Stimulated activated CD8-positive, alpha-beta memory T cell treated with anti-CD3 and anti-CD28 coated beads, Interleukin-7, amount 100 ng/mL, for 4 hours (primary cell): ENCODE measurements at places on chromosomes 11 and 22.

DNA sequence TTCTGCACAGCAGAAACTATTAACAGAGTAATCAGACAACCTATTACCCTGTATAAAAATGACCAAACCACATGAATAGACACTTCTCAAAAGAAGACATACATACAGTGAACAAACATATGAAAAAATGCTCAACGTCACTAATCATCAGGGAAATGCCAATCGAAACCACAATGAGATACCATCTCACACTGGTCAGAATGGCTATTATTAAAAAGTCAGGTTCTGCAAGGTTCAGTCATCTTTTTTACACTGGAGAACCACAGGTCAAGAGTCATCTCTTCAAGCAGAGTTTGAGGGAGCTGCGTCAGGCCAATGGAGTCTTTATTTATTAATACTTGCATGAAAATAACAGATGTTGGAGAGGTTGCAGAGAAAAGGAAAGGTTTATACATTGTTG, 40.4 kb downstream of the RCN1 start:
- DNase-seq = no peak

DNA sequence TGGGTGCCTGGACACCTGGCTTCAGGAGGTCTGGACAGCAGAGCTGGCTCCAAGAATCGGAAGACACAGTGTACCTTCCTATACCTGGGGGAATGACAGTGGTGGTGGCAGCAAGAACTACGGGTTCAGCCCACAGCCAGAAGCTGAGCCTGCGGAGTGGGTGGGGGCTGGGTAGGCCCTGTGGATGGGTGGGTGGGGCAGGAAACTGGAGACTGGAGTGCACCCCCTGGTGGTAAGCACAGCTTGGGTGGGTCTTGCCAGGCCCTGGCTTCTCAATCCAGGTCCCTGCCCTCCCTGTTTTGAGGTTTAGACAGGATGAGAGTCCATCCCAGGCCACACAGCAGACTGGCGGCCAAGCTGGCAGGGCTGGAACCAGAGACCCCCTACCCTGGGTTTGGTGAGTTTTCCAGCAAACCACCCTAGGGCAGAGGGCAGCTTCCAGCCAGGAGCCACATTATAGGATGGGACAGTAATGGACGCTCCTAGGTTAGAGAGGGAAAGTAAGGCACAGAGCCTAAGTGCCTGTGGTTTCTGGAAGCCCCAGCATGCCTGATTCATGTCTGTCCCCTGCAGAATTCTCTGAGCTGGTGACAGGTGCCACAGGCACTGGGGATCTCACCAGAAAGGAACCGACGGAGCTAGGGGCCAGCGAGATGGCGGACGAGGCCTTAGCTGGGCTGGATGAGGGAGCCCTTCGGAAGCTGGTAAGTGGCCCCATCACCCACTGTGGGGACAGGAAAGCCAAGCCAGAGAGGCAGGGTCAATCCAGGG, 1.7 kb downstream of the SMTN start:
- DNase-seq = peak; percentile 33

DNA sequence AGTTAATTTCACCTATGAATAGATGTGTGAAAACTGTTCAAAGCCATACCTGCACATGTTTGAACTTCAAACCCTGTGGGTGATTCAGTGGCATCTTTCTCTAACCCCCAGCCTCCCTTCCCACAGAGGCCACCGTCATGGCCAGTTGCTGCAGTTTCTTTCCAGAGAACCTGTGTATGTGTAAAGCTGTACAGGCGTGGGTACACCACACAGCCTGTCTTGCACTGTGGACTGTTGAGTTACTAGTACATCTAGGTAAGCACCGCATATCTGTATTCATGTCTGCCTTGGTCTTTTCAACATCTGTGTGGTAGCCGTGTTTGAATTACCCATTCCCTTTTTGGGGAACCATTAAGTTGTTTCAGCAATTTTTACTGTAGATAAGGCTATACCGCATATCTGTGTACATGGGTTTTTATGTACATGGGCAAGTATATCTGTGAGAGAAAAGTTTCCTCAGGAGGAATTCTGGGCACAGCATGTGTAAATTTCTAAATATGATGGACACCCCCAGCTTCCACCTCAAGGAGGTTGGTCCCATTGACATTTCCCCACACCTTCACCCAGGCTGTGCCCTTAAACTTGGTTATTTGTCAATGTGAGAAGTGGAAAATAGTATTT, 13.9 kb downstream of the NEAT1 start:
- no peak for DNase-seq

DNA sequence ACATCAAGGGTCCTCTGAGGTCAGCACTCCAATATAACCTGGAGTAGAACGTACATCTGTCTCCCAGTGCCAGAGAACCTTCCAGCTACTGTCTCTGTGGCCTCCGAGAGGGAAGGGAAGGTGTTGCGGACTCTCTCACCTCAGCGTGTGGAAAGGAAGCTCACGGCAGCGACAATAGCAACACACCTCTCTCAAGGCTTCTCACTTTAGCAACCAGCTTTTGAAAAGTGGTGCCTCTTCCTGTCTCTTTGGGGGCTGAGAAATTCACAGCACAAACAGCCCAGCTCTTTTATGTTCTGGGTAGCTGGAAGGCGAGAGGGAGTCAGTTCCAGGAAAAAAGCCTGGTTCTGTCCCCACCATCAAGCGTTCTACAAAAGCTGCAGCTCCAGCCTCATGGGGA, 156.9 kb upstream of the TBCEL start:
- no peak for DNase-seq

- no peak for DNase-seq
These were observed 12.5 kb downstream of the MPZL3 start for GRCh38 chr11:118239509-118240205.

DNA sequence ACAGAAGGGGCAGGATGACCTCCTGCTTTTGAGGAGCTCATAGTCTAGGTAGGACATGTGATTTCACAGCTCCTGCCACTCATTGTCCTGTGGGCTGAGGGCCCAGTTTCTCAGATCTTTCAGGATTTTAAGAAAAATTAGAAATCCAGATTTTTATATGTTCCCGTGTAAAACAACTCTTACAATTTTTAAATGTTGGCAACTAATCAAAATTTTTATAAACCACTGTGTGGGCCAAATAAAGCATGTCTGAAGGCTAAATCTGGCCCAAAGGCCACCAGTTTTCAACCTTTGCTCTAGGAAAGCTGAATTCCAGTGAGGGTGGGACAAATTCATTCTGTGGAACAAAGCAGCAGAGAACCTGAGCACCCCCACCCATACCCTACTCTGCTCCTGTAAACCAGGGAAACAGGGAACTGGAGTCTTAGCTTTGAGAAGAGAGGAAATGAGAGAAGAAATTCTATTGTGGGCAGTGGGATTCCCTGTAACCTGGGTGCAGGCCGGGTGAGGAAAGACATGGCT, 20.6 kb downstream of the LRRC32 start:
- DNase-seq = no peak

DNA sequence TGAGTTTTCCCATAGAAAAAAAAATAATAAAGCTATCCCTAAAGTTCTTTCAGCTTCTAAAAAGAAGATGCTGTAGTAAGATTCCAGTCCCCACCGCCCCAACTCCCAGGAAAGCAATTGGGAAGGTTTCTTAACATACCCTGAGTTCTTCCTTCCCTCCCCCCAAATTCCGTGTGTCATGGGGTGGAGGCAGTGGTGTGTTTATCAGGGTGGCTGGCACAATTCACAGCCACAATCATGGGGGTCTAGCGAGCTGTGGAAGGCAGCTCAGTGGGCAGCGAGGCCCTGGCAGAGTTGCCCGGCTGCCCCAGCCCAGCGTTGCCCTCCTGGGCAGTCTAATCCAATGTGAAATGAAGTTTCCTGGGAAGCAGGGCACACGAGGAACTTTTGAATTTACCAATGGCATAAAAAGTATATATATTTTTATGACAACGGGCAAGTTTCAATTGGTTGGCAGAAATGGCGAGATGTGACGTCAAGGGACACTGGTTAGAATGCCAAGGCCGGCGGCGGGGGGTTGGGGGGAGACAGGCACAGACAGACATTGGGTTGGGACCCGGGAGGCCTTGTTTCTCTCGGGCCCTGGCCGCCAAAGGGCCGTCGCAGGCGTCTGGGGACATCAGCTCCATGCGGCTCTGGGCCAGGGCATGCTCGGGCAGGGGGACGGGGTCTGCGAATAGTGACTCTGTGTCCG, 80.7 kb upstream of the PPARA start:
- no peak for DNase-seq

DNA sequence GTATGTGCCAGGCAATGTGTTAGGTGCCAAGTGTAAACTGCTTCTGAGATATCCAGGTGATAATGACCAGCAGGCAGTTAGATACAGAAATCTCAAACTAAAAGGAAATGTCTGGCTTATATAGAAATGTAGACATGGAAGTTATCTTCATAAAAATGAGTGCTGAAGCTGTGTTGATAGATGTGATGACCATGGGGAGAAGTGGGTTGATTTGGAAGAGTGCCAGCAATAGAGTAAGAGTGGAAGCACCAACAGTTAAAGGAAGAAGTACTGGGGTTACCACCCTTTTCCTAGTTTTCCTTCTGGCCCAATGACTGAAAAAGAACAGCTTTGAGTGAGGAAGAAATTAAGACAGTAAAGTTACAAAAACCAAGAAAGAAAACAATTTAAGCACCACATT, 68.5 kb downstream of the C2CD3 start:
- DNase-seq = no peak

DNA sequence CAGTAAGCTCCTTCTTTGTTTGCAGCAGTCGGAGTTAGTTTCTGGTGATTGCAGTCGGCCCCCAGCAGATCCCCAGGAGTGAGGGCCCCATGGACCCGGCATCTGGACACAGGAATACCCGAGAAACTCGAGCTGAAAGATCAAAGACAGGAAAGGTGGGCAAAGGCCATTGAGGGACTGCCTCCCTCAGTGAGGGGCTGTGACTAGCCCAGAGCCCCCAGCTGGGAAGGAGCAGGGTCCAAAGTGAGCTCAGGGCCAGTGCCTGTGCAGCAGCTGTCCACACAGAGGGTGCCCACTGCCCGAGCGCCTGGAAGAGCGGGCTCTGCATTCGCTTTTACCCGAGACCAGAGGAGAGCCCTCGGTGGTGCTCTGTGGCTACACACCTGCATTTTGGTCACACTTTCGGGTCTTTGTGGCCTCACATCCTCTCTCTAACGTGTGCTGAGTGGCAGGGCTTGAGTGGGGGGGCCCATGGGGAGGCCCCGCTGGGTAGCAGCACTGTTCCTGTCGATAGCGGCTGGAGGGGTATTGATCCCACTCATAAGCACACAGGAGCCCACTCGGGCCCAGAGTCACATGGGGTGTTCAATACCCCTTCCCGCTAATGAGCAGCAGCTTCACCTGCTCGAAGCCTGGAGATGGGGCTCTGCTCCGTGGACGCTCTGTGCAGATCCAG, 532.9 kb downstream of the TBC1D22A start:
- no peak for DNase-seq

DNA sequence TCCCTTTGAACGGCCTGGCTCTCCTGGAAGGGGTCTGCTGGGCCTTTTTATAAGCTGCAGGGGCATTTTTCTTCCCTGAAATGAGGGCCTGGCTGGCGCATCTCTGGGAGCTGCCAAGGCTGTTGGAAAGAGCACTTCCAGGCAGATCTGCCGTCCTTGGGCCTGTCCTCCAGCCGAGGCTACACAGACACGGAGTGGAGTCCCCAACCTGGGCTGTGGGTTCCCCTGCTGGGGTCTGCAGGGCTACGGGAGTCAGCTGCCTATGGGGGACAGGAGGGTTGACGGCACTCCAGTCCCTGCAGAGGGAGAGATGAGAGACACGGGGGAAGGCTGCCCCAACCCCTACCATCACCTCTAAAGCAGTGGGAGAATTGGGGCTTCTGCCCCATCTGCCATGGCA, 606.6 kb downstream of the TBC1D22A start:
- no peak for DNase-seq

- no peak for DNase-seq
These were observed 398.4 kb downstream of the CNTN5 start for GRCh38 chr11:99418927-99419720.

DNA sequence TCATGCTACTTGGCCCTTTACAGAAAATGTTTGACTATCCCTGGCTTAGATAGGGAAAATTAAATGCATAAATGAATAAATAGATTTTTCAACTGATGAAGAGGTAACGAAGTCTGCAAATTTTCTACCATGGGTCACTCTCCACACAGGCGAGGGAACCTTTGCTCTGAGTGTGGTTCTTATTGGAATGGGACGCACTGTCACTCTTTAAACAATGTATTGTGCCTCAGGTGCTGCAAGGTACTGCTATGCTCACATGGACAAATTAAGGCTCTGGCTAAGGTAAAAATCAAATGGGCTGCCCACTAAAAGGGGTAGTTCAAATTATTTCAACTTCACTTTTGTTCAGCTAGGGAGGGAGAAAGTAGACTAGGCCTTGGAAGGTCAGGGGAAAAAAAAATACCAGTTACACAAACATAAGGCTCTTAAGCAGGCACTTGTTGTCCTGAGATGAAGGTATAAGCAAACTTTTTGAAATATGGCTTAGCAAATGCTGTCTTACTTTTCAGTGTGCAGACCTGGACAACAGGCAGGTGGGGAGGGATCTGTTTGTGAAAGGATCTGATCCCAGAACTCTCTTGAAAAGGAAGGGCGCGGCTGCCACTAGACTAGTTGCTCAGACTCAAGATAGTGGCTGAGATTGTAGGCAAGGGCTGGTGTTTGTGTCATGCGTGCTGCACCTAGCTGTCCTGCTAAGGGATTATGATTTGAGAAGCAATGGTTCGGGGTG, 99.5 kb downstream of the ADAMTS15 start:
- no peak for DNase-seq

DNA sequence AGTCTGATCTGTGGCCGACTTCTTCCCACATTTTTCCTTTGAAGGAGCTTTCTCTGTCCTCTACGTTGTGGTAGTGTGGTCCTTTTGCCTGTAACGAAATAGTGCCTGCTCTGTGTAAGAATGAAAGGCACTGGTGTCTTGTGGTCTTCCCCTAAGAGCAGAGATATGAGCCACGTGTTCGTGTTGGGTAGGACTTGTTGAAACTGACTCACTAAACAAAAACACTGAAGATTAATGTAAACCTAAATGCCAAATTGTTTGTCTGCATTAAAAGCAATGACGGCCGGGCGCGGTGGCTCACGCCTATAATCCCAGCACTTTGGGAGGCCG, 10.1 kb upstream of the RPS3 start:
- no peak for DNase-seq

- no peak for DNase-seq
These were observed 17.4 kb downstream of the TUB start for GRCh38 chr11:8098361-8098760.

GRCh38 chr11:2877474-2877873, 8.1 kb downstream of the CDKN1C start:
- no peak for DNase-seq

- no peak for DNase-seq
These were observed 23.9 kb downstream of the SLC22A12 start for GRCh38 chr11:64614917-64615316.

DNA sequence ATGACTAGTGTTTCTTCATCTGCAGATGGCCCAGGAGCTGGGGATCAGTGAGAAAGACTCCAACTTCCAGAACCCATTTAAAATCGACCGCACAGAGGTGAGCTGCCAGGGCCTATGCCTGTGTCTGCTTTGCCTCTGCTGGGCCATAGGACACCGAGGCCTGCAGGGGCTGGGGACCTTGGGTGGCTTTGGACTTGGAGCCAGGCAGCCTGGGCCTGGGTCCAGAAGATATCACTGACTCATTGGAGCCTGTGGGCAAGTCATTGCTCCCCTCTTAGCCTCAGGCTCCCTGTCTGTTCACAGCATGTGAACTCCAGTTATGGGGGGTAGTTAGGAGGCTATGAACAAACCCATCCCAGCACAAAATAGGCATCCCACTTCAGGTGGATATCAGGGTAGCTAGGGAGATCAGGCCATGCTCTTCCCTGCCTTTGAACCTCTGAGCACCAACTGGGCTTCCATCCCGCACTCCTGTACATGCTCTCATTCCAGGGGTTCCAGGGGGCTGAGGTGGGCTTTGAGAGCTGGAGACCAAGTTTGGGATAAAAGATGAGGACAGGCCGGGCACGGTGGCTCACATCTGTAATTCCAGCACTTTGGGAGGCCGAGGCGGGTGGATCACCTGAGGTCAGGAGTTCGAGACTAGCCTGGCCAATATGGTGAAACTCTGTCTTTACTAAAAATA, 13.4 kb downstream of the CCDC134 start:
- no peak for DNase-seq
